ENCODE measurements at places on chromosomes 7 and 10.

GRCh38 chr10:79405995-79406515 is 39.4 kb downstream of the ZCCHC24 start:
- no peak for DNase-seq

DNA sequence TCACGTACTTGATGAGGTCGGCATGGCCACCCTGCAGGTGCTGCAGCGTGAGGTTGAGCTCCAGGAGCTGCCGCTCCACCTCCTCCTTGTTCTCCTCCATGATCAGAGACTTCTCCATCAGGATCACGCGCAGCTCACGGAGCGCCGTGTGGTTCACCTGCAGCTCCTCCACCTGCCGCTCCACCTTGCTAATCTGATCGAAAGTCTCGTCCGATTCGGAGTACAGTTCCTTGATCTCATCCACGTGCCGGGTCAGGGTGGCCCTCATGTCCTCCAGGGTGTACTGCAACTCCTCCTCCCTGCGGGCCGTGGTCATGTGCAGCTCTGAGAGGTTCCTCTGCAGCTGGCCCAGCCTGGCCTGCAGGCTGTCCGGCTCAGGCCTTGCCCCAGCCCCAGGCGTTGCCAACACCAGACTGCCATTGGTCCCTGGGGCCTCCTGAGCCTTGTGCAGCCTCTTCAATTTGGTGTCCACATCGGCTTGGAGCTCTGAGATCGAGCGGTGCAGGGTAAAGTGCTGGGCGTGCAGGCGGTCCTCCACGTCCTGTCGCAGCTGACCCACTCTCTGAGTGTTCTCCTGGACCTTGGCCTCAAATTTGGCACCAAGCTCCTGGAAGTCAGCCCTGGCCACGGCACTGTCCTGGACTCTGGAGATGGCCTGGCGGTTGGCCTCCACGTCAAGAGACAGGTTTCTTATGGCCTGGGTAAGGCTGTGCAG is 13.9 kb downstream of the MMRN2 start:
- no peak for DNase-seq

- no peak for DNase-seq
Observed at GRCh38 chr10:113303544-113304146, 249.2 kb upstream of the HABP2 start.

GRCh38 chr10:119190954-119191785 is 12.6 kb upstream of the PRDX3 start:
- DNase-seq = no peak

DNA sequence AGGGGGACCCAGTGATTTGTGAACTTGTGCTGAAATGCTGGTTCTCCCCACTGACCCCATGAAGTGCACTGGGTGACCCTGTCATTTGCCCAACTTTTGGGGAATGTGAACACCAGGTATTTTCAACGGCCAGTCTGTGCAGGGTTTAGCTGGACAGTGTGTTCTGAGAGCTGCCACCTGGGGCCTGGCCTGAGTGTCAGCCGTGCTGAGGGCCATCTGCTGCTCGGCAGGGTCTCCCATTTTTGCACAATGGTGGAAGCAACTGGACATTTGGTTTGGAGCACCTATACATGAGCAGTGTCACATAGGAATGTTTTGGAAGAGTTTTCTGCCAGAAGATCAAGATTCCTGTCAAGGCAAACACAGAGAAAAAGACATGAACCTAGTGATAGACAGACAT is 5.2 kb downstream of the CHN2 start:
- no peak for DNase-seq

DNA sequence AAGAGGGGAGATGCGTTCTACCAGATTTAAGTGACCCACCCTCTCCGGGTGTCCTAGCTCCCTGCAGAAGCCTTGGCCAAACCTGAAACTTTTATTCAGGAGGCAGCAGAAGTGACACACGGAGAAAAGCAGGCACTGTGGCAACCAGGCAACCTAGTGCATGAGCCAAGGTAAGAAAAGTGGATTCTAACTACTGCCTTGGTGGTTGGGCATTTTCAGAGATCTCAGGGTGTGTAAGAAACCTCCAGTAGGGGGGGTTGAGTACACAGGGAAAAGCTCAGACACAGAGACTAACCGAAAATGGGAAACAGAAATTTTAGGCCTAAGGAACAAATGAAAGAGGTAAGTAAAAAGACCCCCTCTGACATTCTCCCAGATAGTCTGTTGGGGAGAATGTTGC is 645.7 kb downstream of the ANKRD7 start:
- no peak for DNase-seq

GRCh38 chr7:11538751-11539299 is 293.2 kb downstream of the THSD7A start:
- DNase-seq = no peak

- no peak for DNase-seq
Observed at GRCh38 chr7:5636914-5637313, 144.5 kb downstream of the RNF216 start.

GRCh38 chr10:32851301-32851700 is 106.7 kb downstream of the ITGB1 start:
- DNase-seq = no peak

DNA sequence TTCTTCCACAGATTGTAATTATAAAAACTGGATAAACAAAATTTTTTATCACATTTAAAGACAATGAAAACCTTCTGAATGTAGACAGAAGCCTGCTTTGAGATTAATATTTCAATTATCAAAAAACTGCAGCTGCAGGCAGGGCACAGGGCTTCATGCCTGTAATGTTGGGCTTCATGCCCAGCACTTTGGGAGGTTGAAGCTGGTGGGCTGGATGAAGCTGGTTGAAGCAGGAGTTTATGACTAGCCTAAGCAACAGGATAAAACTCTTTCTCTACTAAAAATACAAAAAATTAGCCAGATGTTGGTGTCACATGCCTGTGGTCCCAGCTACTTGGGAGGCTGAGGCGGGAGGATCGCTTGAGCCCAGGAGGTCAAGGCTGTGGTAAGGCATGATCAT is 41.2 kb downstream of the PDZD8 start:
- DNase-seq = no peak

DNA sequence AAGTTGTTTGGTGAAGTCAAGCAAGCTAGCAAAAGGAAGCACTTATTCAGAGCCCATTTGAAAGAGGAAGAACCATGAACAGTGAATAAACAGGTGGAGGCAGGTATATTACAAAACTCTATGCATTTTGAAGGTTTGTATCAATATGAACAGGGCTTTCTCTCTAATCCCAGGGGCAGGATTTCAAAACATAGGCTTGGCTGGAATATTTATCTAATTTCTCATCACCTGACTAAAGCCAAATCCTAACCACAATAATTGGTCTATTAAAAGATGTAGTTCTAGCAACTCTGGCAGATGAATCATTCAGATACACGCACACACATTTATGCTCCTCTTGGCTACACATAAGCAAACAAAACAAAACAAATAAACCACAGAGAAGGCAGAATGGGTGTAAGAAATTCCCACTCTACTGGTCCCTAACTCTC is 554.4 kb downstream of the INHBA start:
- no peak for DNase-seq

GRCh38 chr7:147952918-147953317 is 637.6 kb upstream of the C7orf33 start:
- no peak for DNase-seq

All from GM12878 (cell line).